ENCODE measurements at places on chromosomes 13 and 19.

- no peak for DNase-seq
Measured at GRCh38 chr19:518598-519231, 11.4 kb downstream of the TPGS1 start.

DNA sequence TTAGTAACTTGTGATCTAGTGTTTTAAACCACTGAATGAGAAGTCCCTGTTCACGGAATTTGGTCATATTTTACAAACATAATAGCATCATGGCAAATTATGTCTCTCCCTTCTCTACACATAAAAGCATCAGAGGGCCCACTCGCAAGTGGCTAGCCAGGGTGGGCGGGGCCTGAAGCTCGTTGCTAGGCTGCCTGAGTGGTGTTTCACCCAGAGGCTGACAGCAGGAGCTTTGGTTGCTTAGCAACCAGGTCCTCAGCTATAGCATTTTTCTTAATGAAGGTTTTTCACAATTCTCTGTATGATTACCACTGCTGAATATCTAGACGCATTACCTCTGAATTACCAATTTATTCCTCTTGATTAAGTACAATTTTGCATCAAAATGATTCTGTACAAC is 126.5 kb downstream of the NALCN start:
- peak; percentile 37 for DNase-seq

DNA sequence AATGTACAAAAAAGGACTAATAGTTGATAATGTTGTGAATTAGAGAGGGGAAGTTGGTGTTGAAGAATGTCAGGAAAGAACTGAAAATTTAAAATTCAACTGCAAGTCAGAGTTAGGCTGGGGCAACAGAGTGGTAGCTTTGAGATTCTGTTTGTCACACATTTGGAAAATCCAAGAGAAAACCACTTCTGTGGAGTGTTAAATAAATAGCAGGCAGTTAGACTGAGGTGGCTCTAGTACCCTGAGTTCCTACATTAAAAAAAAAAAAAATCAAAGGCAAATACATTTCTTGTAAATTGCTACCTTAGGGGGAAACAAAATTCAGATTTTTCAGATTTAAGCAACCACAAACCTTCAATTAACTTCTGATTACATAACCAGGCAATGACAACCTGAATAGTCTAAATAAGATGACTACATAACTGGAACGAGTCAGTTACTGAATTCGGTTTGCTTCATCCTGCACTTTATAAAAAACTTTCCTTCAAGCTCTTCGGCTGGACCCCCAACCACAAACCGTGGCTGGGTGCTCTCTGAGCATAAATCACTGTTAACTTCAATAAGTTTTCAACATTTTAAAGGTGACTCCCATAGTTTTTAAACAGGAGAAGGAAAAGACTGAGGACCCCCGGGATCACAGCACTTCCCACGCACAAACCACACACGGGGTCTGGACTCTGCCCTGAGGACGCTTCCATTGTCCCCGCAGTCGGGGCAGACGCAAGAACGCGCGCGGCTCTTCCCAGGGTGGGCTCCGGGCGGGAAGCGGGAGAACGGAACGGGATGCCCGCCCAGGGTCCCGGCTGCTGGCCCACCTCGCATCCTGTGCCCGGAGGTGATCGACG is 725 bp downstream of the ZNF682 start:
- no peak for DNase-seq

DNA sequence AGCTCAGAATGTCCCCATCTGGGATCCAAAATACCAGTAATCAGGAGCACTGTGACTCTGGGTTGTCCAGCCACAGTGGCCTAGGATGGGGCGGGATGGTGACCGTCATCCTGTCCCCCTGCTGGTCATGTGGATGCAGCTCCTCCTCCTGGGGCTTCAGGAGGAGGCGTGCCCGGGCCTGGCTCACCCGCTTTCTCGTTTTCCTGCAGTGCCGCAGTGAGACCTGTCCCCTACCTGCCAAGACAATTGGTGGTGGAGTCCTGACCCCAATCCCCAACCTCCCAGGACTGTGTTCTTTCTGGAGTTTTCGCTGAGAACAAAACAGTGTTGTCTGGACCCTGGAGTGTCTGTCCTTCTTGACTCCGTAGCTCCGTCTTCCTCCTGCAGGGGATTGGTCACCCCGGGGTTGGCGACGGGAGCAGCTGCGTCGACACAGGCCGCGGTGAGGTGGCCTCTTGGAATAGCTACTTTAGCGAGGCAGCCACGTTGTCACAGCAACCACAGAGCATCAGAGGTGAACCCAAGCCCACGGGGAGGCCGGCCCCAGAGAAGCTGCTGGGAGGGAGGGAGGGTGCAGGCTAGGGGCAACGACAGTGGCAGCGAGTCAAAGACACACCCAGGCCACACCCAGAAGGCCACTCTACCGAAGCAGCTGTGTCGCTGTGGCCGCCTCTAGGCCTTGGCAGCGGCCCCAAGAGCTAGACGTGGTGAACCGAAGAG is 10.2 kb upstream of the EMC10 start:
- no peak for DNase-seq

- DNase-seq, result no peak
Measured at GRCh38 chr13:113749967-113750366, 9.1 kb upstream of the TMEM255B start.

GRCh38 chr19:38234615-38235014 is 10.6 kb upstream of the DPF1 start:
- DNase-seq, result no peak

GRCh38 chr19:8517551-8518442 is 3.8 kb upstream of the ZNF414 start:
- no peak for DNase-seq

DNA sequence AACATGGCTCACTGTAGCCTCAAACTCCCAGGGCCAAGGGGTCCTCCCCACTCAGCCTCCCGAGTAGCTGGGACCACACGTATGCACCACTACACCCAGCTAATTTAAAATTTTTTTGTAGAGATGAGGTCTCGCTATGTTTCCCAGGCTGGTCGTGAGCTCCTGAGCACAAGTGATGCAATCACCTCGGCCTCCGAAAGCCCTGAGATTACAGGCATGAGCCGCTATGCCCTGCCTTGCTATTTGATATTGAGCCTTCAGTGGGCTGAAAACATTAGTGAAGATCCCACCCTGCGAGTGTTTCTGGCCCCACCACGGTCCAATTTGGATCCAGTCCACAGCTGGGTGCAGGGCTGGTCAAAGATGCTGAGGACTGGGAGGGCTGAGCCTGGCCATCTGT is 65.9 kb downstream of the TRPM4 start:
- DNase-seq, result no peak

DNA sequence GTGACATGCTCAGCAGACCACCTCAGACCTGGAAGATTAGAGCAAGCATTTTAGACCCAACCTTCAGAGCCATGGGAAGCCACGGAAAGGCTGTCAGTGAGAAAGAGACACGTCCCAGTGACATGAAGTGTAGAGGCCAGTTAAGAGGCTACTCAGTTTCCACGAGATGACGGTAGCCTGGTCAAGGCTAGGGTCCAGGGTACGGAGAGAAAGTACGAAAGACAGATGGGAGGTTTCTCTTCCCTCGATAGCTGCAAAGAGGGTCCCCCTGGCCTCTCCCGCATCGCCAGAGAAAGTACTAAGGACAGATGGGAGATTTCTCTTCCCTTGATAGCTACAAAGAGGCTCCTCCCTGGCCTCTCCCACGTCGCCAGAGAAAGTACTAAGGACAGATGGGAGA is 8.6 kb downstream of the ZSCAN5A start:
- DNase-seq, result no peak

DNA sequence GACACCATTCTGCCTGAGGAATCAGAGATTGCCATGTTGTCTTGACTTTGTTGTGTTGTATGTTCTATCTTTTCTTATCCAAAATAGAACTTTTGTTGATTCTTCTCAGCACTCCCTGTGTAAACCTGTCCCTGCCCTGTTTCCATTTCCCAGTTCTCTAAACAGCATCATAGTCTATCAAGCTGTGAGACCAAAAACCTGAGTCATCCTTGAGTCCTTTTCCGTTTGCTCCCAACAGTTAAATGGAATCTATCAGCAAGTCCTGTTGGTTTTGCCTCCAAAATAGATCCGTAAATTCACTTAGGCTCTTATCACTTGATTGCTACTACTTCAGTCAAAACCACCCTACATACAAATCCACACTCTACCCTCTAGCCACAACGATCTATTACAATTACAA is 667.1 kb downstream of the PCDH9 start:
- DNase-seq, result no peak

- no peak for DNase-seq
Measured at GRCh38 chr13:69556540-69557196, 551.0 kb upstream of the ATXN8OS start.

GRCh38 chr19:19643158-19644053 is at the start of gene GMIP:
TSS of gene GMIP (minus strand) at chr19:19643657. CDS start at chr19:19643529, 128 bp downstream.
- DNase-seq, result peak; percentile 63

DNA sequence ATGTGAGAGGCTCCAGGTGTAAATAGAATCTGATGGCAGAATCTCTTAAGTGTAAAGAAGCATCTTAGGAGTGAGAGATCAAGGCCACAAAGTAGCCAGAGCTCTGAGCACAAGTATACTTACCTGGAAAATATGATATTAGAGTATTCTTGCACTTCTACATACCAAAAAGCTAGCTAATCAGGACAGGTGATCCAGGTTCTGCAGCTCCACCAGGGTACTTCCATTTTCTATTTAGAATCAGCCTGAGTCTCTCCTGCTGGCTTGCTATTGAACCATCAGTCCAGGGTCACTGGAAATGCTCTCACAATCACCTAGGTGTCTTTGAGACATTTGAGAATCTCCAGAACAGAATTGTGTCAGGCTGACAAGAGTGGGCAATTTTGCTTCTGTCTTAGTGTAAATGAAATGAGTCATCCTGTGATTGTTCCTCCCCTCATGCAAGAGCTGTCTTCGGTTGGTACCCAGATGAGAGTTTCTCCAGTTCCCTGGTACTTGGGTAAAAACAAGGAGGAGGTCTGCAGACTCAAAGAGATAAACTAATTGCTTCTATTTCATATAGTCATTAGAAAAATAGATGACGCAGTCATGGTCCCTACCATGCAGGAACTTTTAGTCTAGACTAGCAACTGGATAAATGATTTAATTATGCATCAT is 14.6 kb downstream of the ZNF254 start:
- no peak for DNase-seq

DNA sequence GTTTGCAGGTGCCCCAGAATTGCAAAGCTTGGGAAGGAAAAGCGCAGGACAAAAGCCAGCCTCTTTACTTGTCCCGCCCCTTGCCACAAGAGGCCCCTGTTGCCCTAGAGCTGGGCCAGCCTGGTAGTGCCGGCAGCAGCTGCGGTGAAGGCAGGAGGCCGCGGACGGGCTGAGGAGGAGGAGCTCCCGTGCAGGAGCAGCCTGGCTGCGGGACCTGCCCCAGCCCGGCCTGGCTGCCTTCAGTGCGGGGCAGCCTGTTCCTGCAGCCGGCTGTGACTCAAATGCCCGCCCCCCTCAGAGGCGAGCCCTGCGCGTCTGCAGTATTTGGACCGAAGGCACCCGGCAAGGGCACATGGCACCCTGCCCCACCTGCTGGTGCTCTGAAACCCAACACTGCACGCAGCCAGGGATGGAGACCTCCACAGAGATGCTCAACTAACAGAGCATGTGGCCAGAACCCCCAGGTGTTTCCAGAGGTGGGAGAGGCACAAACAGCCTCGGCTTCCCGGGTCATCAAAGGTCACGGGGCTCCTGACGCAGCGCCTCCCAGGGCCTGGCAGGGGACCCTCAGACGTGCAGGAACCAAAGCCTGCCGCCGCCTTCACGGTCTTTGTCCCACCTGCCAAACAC is 29.7 kb downstream of the NAXD start:
- DNase-seq, result peak; percentile 54

DNA sequence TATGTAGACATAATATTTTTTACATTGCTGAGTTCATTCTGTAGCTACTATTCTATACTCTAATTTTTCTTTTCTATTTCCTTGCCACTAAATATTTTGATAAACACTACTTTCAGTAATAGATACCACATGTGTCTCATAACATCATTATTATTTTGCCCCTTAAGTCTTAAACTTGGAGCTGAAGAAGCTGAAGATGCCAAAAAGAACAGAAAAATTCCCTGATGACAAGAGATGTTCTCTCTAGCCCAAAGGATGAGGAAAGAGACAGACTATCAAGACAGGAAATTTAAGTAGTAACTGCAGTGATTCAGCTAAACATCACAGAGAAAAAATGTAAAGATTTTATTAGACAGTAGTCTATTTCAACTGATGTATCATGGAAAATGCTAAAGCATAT is 322.0 kb upstream of the KLHL1 start:
- DNase-seq, result no peak

GRCh38 chr19:19540064-19540714 is 2.1 kb downstream of the CILP2 start:
- DNase-seq, result peak; percentile 65

- no peak for DNase-seq
Measured at GRCh38 chr13:32116210-32116609, 84.6 kb downstream of the FRY start.

DNA sequence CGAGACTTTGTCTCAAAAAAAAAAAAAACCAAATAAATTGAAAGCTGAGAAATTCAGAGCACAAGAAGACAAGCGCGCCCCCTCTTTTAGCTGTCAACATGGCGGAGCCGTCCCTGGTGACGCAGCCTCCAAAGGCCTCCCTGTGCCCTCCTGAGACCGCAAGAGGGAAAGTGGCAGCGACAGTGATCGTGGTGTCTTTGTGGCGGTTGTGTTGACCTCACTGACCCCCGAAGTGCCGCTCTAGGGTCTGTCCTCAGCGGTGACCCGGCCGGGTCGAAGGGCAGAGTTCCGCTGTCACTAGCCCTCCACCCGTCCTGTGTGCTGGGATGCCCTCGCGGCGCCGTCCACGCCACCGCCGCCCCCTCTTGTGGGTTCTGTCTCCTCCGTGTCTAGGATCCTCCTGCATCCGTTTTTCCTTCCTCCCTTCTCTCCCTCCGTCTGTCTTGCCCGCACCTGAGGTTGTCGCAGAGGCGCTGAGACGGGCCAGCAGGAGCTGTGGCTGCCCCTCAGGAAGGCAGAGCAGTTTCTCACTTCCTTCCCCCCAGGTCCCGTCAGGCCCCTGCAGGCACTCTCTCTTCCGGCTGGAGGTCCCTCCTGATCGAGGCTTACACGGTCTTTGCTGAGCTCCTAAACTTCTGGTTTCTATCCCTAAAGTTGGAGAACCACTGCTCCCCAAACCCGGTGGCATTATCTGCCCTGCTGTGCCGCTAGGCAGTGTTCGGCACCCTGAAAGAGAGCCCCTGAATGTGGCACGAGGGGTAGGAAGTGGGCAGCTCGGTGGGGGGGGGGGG is 7.2 kb downstream of the UHRF1 start:
- no peak for DNase-seq

- DNase-seq, result no peak
Measured at GRCh38 chr19:10339380-10339960, at the start of gene ICAM3. TSS of gene ICAM3 (minus strand) at chr19:10339624. CDS start at chr19:10339614, 10 bp downstream.

- DNase-seq, result no peak
Measured at GRCh38 chr13:79674765-79675515, 194.0 kb downstream of the NDFIP2 start.

GRCh38 chr13:89763005-89763404 is 1584.5 kb upstream of the MIR17HG start:
- no peak for DNase-seq

GRCh38 chr19:49073514-49074378 is 1.2 kb upstream of the KCNA7 start:
- DNase-seq, result no peak

GRCh38 chr19:30722186-30722585 is 350.0 kb downstream of the ZNF536 start:
- no peak for DNase-seq

GRCh38 chr13:72165276-72165675 is 298.3 kb upstream of the DACH1 start:
- DNase-seq, result no peak
